ENCODE measurements at places on chromosomes 5 and 9. TPM values are rescaled to one million over a fixed set of nuclear protein-coding genes. Genes with fewer than 3 reads are reported as not detected.

SLC22A4 gene
- total RNA-seq = 0.39 TPM

EFNA5 gene
- total RNA-seq = 37.7 TPM

GPR151 gene
- not detected for total RNA-seq

ACOT12 gene
- total RNA-seq = not detected

SLC28A3 gene
- total RNA-seq = 0.05 TPM

RETREG1 gene
- total RNA-seq = 213 TPM

TIMD4 gene
- total RNA-seq = not detected

PCDHA3 gene
- total RNA-seq = not detected

PCDHGB1 gene
- 7.5 TPM for total RNA-seq

ERAP2 gene
- total RNA-seq = 6.2 TPM

MSX2 gene
- total RNA-seq = 2.0 TPM

IRX4 gene
- total RNA-seq = 12.2 TPM

DNA sequence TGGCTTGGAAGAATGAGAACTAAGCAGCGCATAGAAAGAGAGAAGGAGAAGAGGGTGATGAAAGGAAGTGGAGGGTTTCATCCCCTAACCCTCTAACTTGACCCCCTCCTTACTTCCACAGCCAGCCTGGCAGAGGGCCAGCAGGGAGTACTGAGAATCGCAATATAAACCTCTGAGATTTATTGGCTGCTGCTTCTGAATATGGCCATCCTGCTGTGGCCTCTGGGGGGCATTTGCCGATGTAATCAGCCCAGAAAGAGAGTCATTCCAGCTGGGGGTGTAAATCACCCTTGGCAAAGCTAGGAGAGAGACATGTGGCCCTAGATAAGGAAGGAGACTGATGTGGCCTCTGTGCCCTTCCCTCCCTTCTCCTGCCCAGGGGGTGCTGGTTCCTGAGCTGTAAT is 960 bp upstream of the GFRA3 start:
- DNase-seq = no peak

- no peak for DNase-seq
These were observed 19.1 kb downstream of the TNFSF8 start for GRCh38 chr9:114911167-114911821.

GRCh38 chr5:170137694-170138214 is 32.1 kb downstream of the FOXI1 start:
- DNase-seq = no peak

DNA sequence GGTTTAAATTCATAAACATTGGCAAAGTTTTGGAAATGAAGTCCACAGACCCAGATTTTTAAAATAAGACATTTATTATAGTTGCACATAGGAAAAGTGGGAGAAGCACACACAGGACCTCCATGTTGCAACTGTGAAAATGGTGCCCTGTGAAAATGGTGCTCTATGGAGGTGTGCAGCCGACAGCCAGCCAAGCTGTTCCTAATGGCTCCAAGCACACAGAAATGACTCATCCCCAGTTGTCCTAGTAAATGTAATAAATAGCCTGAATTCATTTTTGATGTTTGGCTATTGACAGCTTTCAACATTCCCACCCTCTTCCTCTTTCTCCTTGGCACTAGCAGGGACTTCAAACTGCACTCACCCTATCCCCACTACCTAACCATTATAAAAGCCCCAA is 590.9 kb downstream of the CAAP1 start:
- no peak for DNase-seq

DNA sequence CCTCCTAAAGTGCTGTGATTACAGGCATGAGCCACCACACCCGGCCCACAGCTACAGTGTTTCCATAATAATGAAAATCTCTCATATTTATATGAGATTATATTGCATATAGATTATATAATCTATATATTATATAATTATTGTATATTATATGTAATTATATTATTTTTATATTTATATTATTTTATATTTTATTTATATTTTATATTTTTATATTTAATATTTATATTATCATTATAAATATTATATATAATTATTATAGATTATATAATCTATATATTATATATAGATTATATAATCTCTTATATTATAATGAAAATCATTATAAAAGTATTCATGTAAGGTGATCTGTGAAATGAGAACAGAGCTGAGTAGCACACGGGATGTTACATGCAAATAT is 11.5 kb downstream of the ANKRD18B start:
- DNase-seq = no peak

GRCh38 chr9:83981126-83981871 is 694 bp downstream of the RMI1 start:
- no peak for DNase-seq

- no peak for DNase-seq
These were observed 483.0 kb upstream of the CDH18 start for GRCh38 chr5:20470997-20471396.

- DNase-seq = peak; percentile 54
These were observed 34.8 kb upstream of the GLRX start for GRCh38 chr5:95857185-95857945.

DNA sequence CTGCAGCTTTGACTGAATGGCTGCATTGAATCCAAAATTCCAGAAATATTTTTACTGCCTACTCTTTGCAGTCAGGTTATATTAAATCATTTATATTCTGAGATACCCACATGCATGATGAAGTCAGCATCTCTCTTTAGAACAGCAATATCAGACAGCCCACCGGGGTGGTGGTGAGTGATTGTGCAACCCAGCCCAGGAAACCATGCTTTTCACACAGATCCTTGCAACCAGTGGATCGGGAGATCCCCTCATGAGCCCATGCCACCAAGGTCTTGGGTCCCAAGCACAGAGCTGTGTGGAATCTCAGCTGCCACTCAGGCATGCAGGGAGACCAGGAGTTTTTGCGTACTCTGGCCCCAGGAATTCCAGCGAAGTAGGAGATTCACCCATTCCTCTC is 226.5 kb downstream of the DTWD2 start:
- no peak for DNase-seq

DNA sequence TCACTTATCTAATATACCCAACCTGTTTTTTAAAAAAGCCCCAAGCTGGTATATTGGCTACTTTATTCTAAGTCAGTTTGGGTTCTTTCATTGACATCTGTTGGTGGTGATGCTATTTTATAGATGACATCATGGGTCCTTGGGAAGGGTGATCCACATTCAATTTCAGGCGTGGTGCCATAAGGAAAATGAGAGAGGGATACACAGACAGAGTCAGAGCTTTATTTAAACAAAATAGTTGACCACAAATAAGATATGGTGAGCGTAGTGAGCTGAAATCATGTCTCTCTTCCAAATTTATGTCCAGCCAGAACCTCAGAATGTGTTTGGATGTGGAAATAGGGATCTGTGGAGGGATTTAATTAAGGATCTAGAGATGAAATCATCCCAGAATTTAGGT is 302.4 kb downstream of the MAT2B start:
- no peak for DNase-seq

- no peak for DNase-seq
These were observed 1.6 kb upstream of the ASPN start for GRCh38 chr9:92483627-92484545.

- DNase-seq = no peak
These were observed 865.0 kb upstream of the ACO1 start for GRCh38 chr9:31519424-31519823.

DNA sequence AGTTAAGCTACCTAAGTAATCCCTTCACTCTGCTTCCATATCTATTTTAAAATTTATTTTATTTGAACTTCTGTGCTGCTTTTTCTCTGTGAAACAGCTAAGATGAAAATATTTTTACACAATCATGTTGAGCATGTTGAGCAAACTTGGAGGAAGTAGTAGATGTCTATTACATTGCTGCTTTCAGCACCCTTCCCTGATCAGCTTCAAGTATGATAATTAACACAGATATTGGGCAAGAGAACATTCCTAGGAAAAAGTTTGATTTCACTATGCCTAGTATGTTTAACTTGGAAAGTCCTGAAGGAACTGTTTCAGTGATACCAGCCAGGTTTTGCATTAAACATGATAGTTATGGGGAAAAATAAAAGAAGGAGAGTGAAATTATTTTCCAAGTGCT is 283.6 kb downstream of the ELAVL2 start:
- DNase-seq = no peak

GRCh38 chr9:550333-550732 is 291.2 kb upstream of the DMRT1 start:
- DNase-seq = no peak

DNA sequence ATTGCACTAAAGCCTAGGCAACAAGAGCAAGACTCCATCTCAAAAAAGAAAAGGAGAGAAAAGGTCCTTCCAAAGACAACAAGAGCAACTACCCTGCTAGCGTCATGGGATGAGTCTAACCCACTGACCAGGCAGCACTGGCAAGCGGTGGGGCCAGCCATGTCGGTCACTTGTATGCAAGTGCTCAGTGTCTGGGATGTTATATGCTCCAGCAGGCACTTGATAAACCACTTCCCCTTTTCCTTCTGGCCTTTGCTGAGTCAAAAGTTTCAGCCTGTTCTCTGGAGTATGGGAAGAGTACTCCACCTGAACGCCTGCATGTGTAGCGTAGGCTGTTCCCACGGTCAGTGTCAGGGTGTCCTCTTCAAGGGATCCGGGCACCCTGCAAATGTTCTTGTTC is 9.2 kb upstream of the MXD3 start:
- no peak for DNase-seq

- no peak for DNase-seq
These were observed 58.7 kb downstream of the SLC46A2 start for GRCh38 chr9:112831969-112832368.

- no peak for DNase-seq
These were observed 55.6 kb upstream of the COL5A1 start for GRCh38 chr9:134585746-134586706.

- no peak for DNase-seq
These were observed 186.7 kb upstream of the SLC24A2 start for GRCh38 chr9:19975499-19975898.

DNA sequence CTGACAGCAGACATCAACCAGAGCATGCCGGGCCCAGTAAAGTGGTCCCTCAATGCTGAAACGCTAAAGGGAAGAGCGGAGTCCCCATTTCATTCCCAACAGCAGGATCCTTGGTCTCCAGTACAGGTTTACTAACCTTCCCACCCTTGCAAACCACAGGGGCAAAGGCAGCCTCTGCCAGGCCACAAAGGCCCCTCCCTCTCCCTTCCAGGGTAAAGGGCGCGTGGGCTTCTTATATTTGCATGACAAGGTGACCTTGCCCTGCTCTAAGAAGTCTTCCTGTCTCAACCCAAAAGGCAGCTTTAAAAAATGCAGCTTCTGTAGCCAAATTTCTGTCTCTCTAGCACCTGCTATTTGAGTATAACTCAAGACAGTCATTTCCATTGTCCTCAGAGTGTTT is 131.5 kb upstream of the PTCH1 start:
- no peak for DNase-seq

- no peak for DNase-seq
These were observed 30.9 kb downstream of the KCTD16 start for GRCh38 chr5:144201588-144201987.

Data from heart right ventricle (tissue), 16 donors.